ENCODE measurements at places on chromosomes 11 and 22. TPM values are rescaled to one million over a fixed set of nuclear protein-coding genes. Genes with fewer than 3 reads are reported as not detected.
A peak's percentile ranks its signal among the peaks of the same experiment; 100 is the strongest.

The MAJIN gene
- not detected for total RNA-seq

The ALDH3B2 gene
- 1.6 TPM for total RNA-seq

The IGLL1 gene
- not detected for total RNA-seq

The C11orf16 gene
- 0.91 TPM for total RNA-seq

GRCh38 chr11:35036639-35037038 lies 102.3 kb upstream of the CD44 start:
- DNase-seq, result no peak
- H3K27ac ChIP-seq, result no peak overlapping the region
- no peaks in the 10 kb centered on the region for H3K4me1 ChIP-seq
- H3K4me3 ChIP-seq, result no peak overlapping the region
- H3K36me3 ChIP-seq, result no peaks in the 10 kb centered on the region

DNA sequence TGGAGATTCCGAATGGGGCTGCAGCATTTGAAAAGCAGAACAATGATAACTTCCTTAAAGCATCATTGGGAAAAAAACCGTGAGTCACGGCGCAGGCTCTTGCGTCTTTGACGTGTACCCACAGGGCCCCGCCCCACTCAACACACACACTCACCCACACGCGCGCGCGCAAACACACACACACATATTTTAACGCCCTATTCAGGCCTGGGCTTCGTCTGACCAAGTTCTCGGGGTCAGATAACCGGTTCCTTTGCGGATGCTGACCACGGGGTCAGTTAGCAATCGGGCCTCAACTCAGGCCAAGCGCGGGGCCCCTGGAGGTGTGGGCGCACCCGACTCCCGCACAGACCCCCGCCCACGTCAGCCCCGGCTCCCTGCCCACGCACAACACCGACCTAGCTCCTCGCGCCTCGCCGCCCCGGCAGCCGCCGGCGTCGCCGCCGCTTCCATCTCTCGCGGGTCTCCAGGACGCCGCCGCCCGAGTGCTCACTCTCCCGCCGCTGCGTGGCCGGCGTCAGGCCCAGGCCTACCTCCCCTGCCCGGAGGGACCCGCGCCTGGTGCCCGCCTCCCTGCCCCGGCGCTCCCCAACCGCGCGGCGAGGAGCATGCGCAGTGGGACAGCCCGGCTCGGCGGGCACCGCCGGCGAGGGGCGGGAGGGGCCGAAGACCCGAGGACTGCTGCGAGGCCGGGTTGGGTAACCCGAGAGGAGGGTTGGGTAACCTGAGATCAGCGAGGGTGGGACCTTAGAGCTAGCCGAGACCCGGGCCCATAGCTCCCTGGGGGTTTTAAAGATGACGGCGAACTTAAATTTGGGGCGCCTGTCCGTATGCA lies at the start of gene SLC36A4:
TSS of gene SLC36A4 (minus strand) at position 612 of the 835 bp plus-strand sequence. CDS start at position 453, 159 bp downstream.
- H3K27ac ChIP-seq, result peak within 1 kb of the TSS; percentile 96
- H3K36me3 ChIP-seq, result no peaks in the 10 kb centered on the region
- no peaks in the 10 kb centered on the region for H3K27me3 ChIP-seq
- DNase-seq, result peak; percentile 93
- H3K4me3 ChIP-seq, result peak within 1 kb of the TSS; percentile 94

- no peaks in the 10 kb centered on the region for H3K27me3 ChIP-seq
- DNase-seq, result no peak
- H3K36me3 ChIP-seq, result no peaks in the 10 kb centered on the region
- no peak overlapping the region for H3K4me3 ChIP-seq
- no peak overlapping the region for H3K27ac ChIP-seq
Measured at GRCh38 chr11:92855607-92856405, 113.6 kb upstream of the MTNR1B start.

GRCh38 chr11:16338393-16338792 lies 18.0 kb downstream of the SOX6 start:
- H3K27me3 ChIP-seq, result no peaks in the 10 kb centered on the region
- no peaks in the 10 kb centered on the region for H3K36me3 ChIP-seq
- DNase-seq, result peak; percentile 45
- no peak overlapping the region for H3K27ac ChIP-seq
- no peak overlapping the region for H3K4me3 ChIP-seq

DNA sequence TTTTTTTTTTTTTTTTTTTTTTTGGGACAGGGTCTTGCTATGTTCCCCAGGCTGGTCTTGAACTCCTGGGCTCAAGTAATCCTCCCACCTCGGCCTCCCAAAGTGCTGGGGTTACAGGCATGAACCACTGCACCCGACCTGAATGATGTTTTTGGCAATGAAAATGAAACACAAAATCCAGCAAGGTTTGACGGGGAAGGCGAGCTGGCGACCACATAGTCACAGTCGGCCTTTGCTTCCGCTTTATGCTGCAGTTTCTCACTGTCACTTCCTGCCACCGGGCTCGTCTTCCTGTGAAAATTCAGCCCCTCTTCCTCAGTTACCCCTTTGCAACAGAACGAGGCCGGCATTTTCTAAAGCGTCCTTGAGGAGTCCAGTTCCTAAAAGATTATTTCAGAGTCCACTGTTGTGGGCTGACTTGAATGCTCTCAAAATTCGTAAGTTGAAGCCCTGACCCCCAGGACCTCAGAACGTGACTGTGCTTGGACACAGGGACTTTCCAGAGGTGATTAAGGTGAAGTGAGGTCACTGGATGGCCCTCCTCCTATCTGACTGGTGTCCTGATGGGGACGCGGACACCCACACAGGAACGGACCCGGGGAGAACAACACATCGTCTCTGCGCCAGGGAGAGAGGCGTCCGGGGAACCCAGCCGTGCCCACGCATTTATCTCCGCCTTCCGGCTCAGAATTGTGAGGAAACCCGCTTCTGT lies 2.9 kb upstream of the BID start:
- H3K27ac ChIP-seq, result peak overlapping the region; percentile 32
- no peaks in the 10 kb centered on the region for H3K27me3 ChIP-seq

DNA sequence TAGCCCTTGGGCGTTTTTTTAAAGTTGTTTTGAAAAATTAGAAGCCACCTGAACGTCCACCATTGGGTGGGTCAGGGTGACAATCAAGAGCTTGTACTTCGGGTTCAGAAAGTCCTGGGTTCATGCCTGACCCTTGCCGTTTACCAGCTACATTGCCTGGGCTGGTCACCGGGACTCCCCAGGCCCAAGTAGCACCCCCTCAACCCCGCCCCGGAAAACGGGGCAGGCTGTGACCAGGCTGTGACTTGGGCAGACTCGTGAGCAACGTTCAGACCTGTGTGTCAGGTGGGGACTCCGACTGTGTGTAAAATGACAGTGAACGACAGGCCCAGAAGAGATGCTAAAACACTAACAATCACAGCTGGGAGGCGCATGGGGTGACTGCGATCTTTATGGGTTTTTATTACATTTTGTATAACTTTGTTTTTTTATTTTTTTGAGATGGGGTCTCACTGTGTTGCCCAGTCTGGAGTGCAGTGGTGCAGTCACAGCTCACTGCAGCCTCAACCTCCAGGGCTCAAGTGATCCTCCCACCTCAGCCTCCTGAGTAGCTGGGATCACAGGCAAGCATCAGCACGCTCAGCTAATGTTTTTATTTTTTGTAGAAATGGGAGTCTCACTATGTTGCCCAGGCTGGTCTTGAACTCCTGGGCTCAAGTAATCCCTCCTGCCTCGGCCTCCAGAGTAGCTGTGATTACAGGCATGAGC lies 56.8 kb downstream of the TRMU start:
- DNase-seq, result no peak
- no peaks in the 10 kb centered on the region for H3K36me3 ChIP-seq
- H3K27me3 ChIP-seq, result no peaks in the 10 kb centered on the region
- peaks cover 4% of the 10 kb centered on the region for H3K4me1 ChIP-seq

GRCh38 chr11:16117989-16118756 lies 238.2 kb downstream of the SOX6 start:
- H3K27me3 ChIP-seq, result no peaks in the 10 kb centered on the region
- no peaks in the 10 kb centered on the region for H3K4me1 ChIP-seq

GRCh38 chr22:49380828-49381114 lies 446.9 kb downstream of the BRD1 start:
- H3K4me3 ChIP-seq, result no peak overlapping the region
- no peaks in the 10 kb centered on the region for H3K36me3 ChIP-seq

DNA sequence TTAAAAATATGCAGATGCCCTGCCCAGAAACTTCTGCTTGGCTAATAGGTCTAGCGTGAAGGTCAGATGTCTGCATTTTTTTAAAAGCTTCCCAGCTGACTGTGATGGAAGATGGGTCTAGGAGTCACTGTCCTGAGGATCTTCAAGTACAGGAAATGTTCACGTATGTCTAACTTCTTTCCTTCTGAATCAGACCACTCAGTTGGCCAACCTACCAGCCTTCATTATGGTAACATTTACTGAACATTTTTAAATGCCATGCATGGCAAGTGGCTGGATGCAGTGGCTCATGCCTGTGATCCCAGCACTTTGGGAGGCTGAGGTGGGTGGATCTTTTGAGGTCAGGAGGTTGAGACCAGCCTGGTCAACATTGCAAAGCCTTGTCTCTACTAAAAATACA lies 1.1 kb upstream of the PRG2 start:
- H3K27ac ChIP-seq, result no peak overlapping the region
- no peaks in the 10 kb centered on the region for H3K27me3 ChIP-seq
- no peak for DNase-seq
- no peak overlapping the region for H3K4me3 ChIP-seq
- H3K4me1 ChIP-seq, result no peaks in the 10 kb centered on the region
